ENCODE measurements at places on chromosomes 1 and 21.

DNA sequence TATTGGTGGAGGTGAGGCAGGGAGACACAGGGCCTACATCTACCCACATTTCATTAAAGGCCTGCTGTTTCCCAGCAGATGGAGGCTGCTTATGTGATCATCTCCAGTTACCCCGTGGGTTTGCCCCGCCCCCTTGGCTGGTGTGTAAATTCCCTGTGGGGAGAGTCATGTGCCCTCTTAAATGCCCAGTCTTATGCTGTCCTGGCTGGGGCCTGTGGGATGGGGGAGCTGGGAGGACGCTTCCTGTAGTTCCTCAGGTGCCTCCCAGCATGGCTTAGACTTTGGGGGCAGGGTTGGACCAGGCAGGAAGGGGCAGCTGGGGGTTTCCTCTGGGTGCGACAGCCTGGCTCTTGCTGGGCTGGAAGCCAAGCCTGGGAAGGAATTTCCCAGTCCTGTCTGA lies 15.5 kb upstream of the CITED4 start:
- no peak for DNase-seq

- DNase-seq, result no peak
Measured at GRCh38 chr1:30886710-30887428, 21.7 kb downstream of the SDC3 start.

GRCh38 chr1:59295618-59296017 lies 1.3 kb upstream of the FGGY start:
- DNase-seq, result no peak

DNA sequence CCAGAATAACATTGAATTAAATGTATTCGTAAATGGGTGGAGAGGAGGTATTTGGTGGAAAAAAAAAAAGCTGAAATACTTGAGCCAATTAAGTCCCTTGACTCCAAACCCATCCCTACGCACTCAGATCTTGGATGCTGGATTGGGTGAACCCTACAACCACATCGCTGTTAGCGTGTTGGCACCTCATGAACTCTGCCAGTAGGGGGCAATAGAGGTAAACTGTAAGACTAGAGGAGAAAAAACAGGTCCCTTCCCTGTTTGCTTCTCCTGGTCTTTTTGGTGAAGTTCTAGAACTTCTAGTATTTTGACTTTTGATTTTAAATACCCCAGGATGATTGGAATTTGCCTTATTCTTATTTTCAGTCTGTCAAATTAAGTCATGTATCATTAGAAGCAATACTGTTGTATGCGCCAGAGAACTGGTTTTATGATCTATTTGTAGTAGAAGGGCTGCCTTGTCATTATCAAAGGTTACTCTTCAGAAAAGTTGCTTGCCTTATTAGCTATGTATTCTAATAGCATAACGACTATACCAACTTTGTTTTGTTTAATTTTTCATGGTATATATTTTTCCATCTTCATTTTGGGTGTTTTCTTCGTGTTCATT lies 1.9 kb upstream of the OR13G1 start:
- no peak for DNase-seq

DNA sequence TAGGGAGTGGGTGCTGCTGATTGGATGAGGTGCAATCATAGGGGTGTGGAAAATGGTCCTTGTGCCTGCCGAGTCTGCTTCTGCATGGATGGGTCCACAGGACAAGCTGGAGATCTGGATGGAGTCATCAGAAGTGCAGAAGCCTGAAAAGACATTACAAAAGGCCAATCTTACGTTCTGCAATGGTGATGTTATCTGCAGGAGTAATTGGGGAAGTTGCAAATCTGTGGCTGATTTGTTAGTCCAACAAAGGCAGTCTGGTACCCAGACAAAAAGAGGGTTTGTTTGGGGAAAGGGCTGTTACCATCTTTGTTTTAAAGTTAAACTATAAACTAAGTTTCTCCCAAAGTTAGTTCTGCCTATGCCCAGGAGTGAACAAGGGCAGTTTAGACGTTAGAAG lies 166.5 kb downstream of the PGBD5 start:
- no peak for DNase-seq

GRCh38 chr1:196527919-196528318 lies 80.3 kb downstream of the KCNT2 start:
- DNase-seq, result no peak

GRCh38 chr1:32112806-32113375 lies 5.0 kb downstream of the KPNA6 start:
- DNase-seq, result no peak

DNA sequence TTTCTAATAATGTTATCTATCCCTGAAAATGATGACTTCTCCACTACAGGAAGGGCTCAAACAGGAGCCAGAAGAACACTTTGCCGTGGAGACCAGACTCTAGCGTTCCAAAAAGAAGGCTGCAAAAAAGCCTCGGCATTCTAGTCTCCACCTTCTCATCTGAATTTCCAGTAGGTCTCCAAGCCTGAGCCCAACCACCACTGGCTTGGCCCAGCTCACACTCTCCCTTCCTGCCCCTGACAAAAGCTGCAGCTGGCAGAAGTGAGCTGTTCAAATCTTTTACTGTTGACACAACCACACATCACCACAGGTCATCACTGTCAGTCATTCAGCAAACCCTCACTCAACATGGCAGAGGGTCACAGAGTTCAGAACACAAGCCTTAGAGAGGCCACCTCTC lies 69.3 kb downstream of the CAMK2N1 start:
- DNase-seq, result no peak

- DNase-seq, result no peak
Measured at GRCh38 chr1:241696172-241696814, 44.2 kb downstream of the WDR64 start.

DNA sequence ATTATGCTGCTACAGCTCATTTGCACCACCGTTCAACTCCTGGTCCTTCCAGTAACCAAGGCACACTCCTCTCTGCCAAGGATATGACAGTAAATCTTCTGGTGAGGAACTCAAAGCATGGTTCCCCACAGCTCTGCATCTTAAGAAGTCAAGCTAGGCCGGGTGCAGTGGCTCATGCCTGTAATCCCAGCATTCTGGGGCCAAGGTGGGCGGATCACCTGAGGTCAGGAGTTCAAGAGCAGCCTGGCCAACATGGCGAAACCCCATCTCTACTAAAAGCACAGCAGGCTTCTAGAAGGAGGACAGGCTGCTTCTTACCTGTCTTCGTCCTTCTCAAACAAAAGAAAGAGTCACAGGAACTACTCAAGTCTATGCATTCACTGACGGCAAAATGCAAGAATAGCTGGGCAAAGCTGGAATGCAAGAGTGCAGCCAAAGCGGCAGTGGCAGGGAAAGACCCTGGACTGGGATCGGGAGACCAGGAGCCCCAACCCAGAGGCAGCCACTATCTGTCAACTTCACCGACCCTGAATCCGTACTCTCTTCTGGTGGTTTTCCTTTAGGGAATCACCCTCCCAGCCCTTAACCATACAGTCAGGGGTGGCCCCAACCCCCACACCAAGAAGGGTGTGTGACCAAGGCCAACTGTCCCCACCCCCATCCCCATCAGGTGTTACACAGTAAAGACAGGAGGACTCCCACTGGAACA lies 75.5 kb downstream of the NPHP4 start:
- no peak for DNase-seq
